ENCODE measurements at places on chromosomes 1 and 21. TPM values are rescaled to one million over a fixed set of nuclear protein-coding genes. Genes with fewer than 3 reads are reported as not detected.

The LAMC1 gene
- 395 TPM for total RNA-seq

- DNase-seq, result no peak
Observed at GRCh38 chr1:160844447-160845232, 18.0 kb downstream of the CD244 start.

GRCh38 chr1:198118134-198118533, 38.7 kb upstream of the NEK7 start:
- no peak for DNase-seq

- DNase-seq, result no peak
Observed at GRCh38 chr1:230694991-230695390, 18.9 kb downstream of the AGT start.

DNA sequence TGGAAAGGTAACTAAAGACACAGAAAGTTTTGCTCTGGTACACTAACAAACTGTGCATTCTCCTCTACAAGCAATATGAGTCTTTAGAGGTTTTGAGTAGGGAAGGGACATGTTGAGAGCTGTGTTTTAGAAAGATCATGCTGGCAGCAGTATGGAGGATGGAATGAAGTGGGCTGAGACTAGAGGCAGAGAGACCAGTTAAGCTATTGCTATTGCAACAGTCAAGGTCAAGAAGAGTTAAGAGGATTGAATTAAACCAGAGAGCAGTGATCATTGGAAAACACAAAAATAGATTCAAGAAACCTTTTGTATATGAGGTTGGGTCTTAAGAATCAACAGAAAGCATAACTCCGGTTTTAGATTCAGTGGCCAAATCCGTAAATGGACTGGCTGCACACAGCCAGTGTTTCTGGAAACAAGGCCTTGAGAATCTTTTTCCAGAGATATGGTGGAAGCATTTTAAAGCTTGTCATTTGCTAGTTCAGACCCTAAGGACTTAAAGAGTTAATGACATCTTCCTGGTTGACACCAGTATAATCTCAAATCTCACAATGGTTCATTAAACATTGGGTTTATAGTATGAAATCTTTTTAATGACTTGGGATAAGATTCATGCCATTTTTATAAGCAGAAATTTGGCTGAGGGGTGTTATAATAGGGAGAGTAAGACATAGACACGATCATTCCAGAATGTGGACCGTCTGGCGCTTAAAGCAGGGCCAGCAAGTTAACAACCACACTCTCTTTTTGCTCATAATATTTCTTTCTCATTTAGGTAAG, 177.9 kb downstream of the NR5A2 start:
- no peak for DNase-seq

- no peak for DNase-seq
Observed at GRCh38 chr1:116123837-116124533, 12.8 kb downstream of the MAB21L3 start.

Measured in dermis microvascular lymphatic vessel endothelial cell (primary cell).